ENCODE measurements at places on chromosomes 2 and 18.

GRCh38 chr2:179277429-179278196 is 13.0 kb upstream of the SESTD1 start:
- DNase-seq: no peak

DNA sequence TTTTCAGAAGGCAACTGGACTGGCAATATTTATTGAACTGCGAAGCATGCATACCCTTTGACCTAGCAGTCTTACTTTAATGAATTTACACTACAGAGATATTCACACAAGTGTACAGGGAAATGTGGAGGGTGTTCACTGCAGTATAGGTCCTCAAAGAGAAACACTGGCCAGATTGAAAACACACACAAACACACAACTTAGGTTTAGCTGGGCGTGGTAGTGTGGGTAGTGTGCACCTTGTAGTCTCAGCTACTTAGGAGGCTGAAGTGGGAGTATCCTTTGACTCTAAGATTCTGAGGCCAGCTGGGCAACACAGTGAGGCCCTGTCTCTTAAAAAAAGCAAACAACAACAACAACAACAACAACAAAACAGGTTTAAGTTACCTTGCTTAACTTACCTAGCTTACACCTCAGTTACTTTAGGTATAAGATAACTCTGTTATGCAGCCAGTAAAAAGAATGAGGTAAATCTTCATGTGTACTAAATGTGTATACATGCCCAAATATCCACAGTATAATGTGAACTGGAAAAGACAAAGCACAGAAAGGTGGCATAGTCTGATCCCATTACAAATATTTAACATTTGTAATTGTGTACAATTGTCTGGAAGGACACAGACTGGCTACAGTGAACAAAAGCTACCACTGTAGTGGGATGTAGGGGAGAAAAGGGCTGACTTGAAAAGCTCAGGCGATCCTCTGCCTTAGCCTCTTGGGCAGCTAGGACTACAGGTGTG is 105.9 kb upstream of the FZD5 start:
- no peak for DNase-seq

GRCh38 chr2:174535757-174536703 is 49.2 kb upstream of the GPR155 start:
- no peak for DNase-seq

GRCh38 chr18:78875016-78875777 is 104.4 kb upstream of the SALL3 start:
- peak; percentile 36 for DNase-seq

DNA sequence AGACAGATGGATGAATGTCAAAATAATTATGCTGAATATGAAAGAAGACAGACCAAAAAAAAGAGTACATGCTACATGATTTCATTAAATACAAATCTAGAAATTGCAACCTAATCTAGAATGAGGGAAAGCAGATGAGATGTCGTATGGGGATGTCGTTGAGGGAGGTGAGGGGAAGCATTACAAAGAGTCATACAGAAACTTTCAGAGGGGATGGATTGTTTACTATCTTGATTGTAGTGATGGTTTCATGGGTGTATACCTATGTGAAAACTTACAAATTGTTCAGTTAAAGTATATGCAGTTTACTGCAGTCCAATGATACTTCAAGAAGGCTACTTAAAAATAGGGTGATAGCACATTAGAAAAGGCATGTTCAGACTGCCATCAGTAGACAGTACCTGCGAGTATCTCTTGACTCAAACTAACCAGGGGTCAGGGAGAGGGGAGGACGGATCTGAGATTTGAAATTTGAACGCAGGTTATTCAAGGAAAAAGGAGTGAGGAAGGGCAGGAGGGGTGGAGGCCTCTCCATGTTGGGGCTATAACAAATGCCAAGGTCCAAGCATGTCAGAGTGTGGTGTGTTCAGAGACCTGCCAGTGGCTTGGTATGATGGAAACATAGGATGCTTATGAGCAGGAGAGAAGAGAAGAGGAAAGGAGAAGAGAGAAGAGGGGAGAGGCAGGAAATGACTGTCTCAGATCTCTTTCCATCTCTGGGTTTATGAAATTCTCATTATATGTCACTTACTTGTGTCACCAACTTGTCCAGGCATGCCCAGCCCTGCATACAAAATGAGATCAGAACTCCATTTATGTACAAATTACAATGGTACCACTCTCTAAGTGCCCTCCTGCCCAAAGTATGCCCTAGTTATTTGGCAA is 257.3 kb upstream of the CXCR4 start:
- DNase-seq: no peak

DNA sequence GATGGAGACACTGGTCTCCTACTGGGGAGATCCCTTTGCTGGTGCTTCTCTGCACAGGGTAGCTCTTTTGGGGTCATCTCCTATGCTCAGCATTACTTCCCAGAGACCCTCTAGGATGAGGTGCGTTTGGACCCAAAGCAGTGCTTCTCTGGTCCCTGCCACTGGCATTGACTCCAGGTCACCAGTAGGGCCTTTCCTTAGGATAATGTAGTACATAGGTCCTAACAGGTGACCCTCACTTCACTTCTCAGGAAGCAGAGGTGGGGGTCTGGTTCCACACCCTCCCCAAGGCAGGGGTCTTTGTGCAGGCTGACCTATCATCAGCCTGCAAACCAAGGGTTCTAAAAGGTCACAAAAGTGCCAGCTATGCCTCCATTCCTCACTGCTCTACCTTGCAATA is 145.8 kb upstream of the HS6ST1 start:
- DNase-seq: no peak

GRCh38 chr2:170113168-170113894 is 64.6 kb upstream of the MYO3B start:
- no peak for DNase-seq
